ENCODE measurements at places on chromosomes 12 and 14.
A peak's percentile ranks its signal among the peaks of the same experiment; 100 is the strongest.

DNA sequence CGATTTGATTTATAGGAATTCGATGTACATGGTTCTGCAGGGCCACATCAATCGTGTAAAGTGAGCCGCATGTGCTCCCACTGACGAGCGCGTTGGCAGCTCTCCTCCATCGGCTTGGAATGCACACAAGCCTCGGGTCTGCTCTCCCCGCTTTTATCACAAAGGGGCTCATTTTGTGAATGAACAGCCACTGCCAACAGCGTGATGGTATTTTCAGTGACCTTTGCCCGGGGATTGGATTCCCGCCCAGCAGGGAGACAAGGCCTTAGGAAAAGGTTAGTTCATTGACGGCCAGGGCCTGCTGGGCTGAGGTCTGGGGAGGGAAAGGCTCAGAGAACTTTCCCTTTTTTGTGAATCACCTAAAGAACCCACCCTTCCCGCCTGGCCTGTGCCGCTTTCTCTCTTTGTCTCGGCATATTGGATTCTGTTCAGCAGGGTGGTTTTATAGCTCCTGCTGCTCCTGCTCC is 232.1 kb downstream of the MSRB3 start:
- H3K36me3 ChIP-seq, result no peaks in the 10 kb centered on the region
- DNase-seq, result peak; percentile 77
- no peak overlapping the region for H3K4me3 ChIP-seq

DNA sequence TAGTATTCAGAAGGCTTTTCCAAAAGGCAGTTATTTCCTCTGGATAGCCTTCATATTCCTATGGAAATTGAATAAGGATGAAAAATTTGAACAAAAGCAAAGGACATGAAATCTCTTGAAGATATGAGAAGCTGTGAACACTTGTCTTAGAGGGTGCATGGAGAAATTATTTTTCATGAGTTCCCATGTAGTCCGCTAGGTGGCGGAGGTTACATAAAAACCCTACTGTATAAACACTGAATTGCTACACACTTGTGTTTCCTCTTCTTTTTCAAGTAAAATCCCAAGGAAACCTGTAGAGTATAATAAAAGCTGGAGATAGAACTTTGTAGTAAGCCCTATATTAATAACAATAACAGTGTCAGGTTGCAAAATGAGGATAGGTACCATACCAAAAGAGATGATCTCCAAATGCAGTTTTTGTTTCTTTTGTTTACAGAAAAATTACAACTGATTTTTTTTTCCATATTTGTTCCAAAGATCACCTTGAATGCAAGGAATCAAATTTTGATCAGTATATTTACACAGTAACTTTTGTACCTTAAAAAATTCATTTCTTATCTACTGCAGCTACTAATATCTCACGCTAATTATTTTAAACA is 37.8 kb upstream of the OR4E1 start:
- H3K27me3 ChIP-seq, result no peaks in the 10 kb centered on the region
- H3K4me3 ChIP-seq, result no peak overlapping the region
- H3K36me3 ChIP-seq, result no peaks in the 10 kb centered on the region
- H3K4me1 ChIP-seq, result no peaks in the 10 kb centered on the region
- no peak overlapping the region for H3K27ac ChIP-seq
- DNase-seq, result peak; percentile 44

GRCh38 chr12:63302269-63302940 is 151.4 kb upstream of the AVPR1A start:
- H3K4me3 ChIP-seq, result no peak overlapping the region
- H3K36me3 ChIP-seq, result no peaks in the 10 kb centered on the region
- H3K4me1 ChIP-seq, result no peaks in the 10 kb centered on the region
- no peak for DNase-seq
- H3K27ac ChIP-seq, result no peak overlapping the region

GRCh38 chr12:77113971-77114370 is 48.6 kb upstream of the E2F7 start:
- no peaks in the 10 kb centered on the region for H3K36me3 ChIP-seq
- no peak for DNase-seq
- no peaks in the 10 kb centered on the region for H3K27me3 ChIP-seq
- H3K4me1 ChIP-seq, result no peaks in the 10 kb centered on the region
- H3K27ac ChIP-seq, result no peak overlapping the region
- no peak overlapping the region for H3K4me3 ChIP-seq

GRCh38 chr14:101113108-101113612 is 209.6 kb upstream of the RTL1 start:
- H3K4me3 ChIP-seq, result no peak overlapping the region
- peaks cover 2% of the 10 kb centered on the region for H3K27me3 ChIP-seq
- no peak for DNase-seq
- no peak overlapping the region for H3K27ac ChIP-seq
- no peaks in the 10 kb centered on the region for H3K36me3 ChIP-seq

All from small intestine (tissue), 16 donors.